ENCODE measurements at places on chromosomes 6 and 20. TPM values are rescaled to one million over a fixed set of nuclear protein-coding genes. Genes with fewer than 3 reads are reported as not detected.

Gene OR2W1
- total RNA-seq = not detected

Gene TSPO2
- total RNA-seq = not detected

Gene DSP
- total RNA-seq = 18.1 TPM

Gene KCNK15
- 0.99 TPM for total RNA-seq

Gene DAAM2
- total RNA-seq = 43.8 TPM

Gene SLC13A3
- 17.7 TPM for total RNA-seq

Gene SLC25A27
- 75.2 TPM for total RNA-seq

Gene SLC35B2
- total RNA-seq = 34.0 TPM

Gene CEP162
- 17.5 TPM for total RNA-seq

Gene WFDC2
- 8.0 TPM for total RNA-seq

Gene SGK2
- 37.1 TPM for total RNA-seq

Gene APOM
- total RNA-seq = 0.92 TPM

Gene CCDC170
- 2.1 TPM for total RNA-seq

Gene CENPW
- total RNA-seq = 3.2 TPM

Gene OR2J3
- total RNA-seq = not detected

Gene PBOV1
- total RNA-seq = not detected

Gene SIRPB2
- total RNA-seq = 5.2 TPM

- DNase-seq = no peak
Observed at GRCh38 chr6:46894433-46894832, 27.3 kb downstream of the ADGRF5 start.

DNA sequence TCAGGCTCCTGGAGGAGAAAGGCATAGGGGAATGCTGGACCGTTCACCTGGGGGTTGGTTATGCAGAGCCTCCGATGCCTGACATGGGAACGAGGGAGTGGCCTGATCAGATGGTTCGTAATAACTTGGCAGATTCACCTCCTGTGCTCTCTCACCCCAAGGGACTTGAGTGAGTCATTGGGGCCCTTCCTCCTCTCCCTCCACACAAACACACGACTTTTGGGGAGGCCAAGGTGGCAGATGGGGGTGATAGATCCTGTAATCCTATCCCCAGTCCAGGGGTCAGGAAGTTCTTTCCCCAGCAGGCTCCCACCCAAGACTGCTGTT, 45.6 kb upstream of the ARFGEF2 start:
- DNase-seq = no peak

DNA sequence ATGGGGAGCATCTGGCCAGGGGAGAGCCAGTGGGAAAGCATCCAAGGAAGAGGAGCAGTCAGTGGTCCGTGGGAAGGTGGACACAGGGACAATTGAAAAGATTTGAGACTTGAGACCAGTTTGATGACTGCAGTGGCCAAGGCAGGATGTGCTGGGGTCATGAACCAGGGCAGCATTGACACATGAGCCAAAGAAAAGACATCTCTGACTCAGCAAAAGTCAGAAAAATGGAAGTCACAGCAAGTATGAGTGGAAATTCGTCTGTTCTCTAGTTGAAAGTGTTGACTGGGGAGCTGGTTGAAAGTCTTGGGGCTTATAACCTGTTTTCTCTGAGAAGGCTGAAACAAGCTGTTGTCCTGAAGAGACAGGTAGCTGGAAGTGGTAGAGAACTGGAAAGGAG, 31.3 kb downstream of the RAB22A start:
- no peak for DNase-seq

GRCh38 chr6:131692031-131692430, 9.2 kb downstream of the OR2A4 start:
- no peak for DNase-seq

GRCh38 chr6:151553416-151554165, 59.8 kb downstream of the CCDC170 start:
- no peak for DNase-seq

GRCh38 chr6:157481865-157482249, 100.9 kb downstream of the ZDHHC14 start:
- DNase-seq = no peak

- DNase-seq = no peak
Observed at GRCh38 chr6:21279619-21280018, 313.9 kb upstream of the SOX4 start.

- no peak for DNase-seq
Observed at GRCh38 chr6:157268396-157268795, 54.9 kb downstream of the TMEM242 start.

DNA sequence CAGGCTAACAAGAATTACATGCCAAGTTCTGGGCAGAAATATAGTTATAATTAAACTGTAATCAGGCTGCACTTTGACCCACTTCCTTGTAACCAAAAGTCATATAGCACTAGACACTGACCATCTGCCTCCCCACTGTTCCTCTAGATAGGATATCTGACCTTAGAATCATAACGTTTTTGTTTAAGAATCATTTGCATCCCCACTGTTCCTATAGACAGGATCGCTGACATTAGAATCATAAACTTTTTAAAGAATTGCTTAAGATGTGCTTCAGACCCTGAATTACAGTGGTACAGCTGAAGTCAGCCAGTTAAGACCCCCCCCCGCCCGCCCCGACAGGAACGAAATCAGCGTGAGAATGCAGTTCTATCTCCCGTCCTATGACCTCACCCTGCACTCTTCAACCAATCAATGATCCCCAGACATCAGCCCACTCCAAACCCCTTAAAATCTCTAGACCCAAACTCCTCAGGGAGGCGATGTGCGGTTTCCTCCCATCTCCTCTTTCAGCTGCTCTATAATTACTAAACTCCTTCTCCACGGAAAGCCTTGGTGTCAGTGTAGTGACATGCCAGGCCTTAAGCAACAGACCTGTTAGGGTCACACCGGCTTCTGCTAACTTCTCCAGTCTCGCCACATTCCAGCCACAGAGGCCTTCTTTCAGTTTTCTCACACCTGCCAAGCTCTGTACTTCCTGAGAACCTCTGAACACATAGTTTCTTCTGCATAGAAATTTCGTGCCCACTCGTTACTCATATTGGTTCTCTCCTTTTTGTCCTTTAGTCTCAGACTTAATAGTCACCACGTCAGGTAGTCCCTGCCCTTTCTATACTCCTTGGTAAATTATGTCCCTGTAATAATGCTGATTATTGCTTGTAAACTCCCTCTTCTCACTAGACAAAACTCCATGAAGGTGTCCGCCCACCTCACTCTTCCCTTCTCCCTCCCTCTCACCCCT, 93.5 kb downstream of the DTNBP1 start:
- no peak for DNase-seq

DNA sequence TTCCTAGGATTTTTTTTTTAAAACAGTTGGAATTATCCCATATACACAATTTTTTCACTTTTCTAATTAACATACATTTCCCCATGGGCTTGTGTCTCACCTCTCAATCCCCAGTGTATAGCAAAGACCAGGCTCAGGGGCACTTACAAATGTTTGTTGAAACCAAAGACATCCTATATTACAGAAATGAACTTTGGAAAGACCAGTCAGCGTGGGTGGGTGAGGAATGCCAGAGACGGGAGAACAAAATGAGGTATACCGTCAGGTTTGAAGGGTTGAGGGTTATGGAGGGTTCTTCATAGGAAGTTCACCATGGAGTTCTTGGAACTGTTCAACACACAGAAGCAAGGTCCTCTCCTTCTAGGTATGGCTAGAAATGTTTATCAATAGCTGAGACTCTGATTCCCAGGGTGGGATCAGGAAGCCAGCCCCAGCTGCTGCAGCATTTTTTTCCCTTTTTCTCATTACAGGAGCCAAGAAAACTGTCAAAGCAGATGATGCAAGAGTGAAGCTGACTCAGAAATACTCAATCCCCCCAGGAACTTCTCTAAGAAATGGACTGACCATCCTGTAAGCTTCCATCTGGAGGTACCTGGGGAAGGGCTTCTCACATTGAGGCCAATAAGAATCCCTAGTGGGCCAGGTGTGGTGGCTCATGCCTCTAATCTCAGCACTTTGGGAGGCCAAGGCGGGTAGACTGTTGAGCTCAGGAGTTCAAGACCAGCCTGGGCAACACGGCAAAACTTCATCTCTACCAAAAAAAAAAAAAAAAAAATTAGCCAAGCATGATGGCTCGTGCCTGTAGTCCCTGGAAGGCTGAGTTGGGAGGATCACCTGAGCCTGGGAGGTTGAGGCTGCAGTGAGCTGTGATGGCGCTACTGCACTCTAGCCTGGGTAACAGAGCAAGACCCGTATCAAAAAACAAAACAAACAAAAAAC, 15.9 kb upstream of the TBC1D20 start:
- DNase-seq = no peak

DNA sequence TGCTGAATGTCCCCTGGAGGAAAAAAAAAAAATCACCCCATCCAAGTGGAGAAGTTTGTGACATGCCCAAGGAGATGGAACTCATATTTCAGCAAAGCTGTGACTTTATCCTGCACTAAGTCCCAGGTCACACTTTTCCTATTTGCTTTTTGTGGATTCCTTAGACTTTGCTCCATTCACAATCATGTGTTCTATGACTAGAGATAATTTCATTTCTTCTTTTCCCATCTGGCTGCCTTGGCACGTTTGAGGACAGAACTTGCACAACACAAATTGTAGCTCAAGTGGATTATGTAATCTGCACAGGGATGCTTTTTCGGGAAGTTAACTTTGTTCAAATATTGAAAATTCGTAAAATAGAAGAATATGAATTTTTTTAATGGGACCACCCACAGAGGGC, 100.7 kb upstream of the PTPN1 start:
- no peak for DNase-seq

- no peak for DNase-seq
Observed at GRCh38 chr6:14373648-14374437, 256.3 kb downstream of the CD83 start.

DNA sequence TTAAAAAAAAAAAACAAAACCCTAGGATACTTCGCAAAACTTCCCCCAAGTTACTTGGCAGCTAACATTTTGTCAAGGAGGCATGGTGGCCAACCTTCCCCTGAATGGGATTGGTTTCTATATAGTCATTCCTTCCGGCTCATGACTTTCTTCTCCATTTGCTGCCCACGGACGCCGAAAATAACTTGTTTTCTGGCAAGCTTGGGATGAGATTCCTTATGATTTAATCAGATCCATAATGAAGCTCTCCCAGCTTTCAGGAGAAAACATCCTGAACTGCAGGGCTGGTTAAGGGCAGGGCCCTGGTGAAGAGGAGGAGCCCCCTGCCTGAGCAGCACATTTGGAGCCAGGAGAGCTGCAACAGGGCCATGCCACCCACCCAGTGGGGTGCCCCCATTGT, 49.9 kb downstream of the PPP1R16B start:
- DNase-seq = no peak

GRCh38 chr6:42748203-42748898, 2.4 kb upstream of the TBCC start:
- DNase-seq = no peak

- DNase-seq = no peak
Observed at GRCh38 chr20:20299904-20300303, 68.0 kb upstream of the INSM1 start.

GRCh38 chr6:25194172-25194678, 84.9 kb upstream of the CARMIL1 start:
- DNase-seq = no peak

- DNase-seq = no peak
Observed at GRCh38 chr6:132816660-132817059, 2.3 kb downstream of the RPS12 start.

GRCh38 chr6:125793280-125793679, 2.5 kb downstream of the NCOA7 start:
- no peak for DNase-seq

GRCh38 chr20:891706-892080, 24.4 kb downstream of the ANGPT4 start:
- no peak for DNase-seq
